Mesendoderm (in vitro differentiated cells): ENCODE measurements at places on chromosomes 6 and 20.

DNA sequence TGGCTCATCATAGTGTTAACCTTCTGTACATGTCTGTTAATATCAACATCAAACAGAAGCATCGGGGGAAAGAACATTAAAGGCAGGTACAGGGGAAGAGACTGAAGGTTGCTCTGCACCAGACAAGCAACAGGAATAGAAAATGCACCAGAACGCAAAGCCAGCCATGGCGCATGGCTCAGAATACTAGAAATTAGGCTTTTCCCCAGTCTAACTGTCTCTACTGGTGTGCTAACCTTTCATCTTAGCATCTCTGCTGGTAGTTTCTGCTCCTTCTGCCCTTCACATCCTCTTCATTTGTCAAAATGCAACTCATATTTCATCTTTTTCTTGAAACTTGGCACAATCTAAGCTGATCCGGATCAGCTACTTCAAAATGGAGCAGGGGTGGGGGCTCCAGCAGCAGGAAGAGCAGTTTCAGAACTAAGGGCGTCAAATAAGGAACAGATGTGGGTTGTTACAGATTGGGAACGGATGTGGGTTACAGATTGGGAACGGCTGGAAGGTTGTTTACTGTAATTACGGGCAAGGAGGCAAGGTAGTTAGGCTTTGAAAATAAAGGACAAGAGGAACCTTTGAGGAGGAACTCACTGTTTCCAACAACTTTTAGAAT is 13.1 kb upstream of the RNASET2 start:
- no peak overlapping the region for H3K4me3 ChIP-seq
- H3K27ac ChIP-seq, result no peak overlapping the region
- no peaks in the 10 kb centered on the region for H3K36me3 ChIP-seq
- no peaks in the 10 kb centered on the region for H3K27me3 ChIP-seq

- no peaks in the 10 kb centered on the region for H3K36me3 ChIP-seq
- no peaks in the 10 kb centered on the region for H3K27me3 ChIP-seq
- H3K4me1 ChIP-seq, result peaks cover 9% of the 10 kb centered on the region
- H3K4me3 ChIP-seq, result no peak overlapping the region
Observed at GRCh38 chr6:90939906-90940305, 353.0 kb upstream of the MAP3K7 start.

GRCh38 chr6:36443471-36444428 is 950 bp downstream of the KCTD20 start:
- peak overlapping the region; percentile 96 for H3K27ac ChIP-seq
- H3K36me3 ChIP-seq, result no peaks in the 10 kb centered on the region
- DNase-seq, result peak; percentile 80
- H3K4me1 ChIP-seq, result peaks cover 3% of the 10 kb centered on the region

- no peak for DNase-seq
- H3K27me3 ChIP-seq, result no peaks in the 10 kb centered on the region
- H3K27ac ChIP-seq, result no peak overlapping the region
Observed at GRCh38 chr6:92826633-92827032, 592.7 kb downstream of the EPHA7 start.

GRCh38 chr20:23446505-23446904 is 6.2 kb downstream of the CST11 start:
- peak; percentile 73 for DNase-seq
- H3K4me1 ChIP-seq, result no peaks in the 10 kb centered on the region
- H3K36me3 ChIP-seq, result no peaks in the 10 kb centered on the region
- no peaks in the 10 kb centered on the region for H3K27me3 ChIP-seq
- no peak overlapping the region for H3K27ac ChIP-seq
